Smooth muscle cell of the brain vasculature (primary cell): ENCODE measurements at places on chromosomes 6 and 20.

DNA sequence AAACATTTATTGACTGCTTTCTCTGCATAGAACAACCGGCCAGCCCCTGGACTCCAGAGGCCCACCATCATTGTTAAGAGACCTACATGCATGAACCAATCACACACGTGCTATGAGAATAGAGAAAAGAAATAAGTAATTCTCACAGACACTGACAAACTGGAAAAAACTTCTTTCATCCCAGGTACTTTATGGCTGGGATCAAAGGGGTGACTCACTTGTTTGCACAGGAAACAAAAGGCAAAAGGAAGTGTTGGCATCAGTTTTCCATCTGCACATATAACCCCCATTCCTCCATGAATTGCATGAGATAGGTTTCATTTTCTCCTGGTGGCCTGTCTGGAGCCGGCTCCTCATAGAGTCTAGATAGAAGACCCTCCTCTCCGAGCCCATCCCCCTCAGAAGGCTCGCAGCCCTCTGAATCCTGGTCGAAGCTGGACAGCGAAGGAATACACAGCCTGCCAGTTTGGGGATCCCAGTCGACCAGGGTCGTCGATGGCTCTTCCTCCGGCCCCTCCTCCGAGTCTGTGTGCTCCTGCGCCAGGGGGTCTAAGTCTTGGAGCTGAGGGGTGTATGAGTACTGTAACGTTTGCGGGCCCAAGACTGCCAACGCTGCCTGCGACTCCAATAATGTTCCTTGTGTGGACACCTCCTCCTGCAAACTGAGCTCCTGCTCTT is 43.3 kb downstream of the IL20RA start:
- no peak for DNase-seq

- DNase-seq: no peak
Measured at GRCh38 chr6:96610019-96610418, 47.1 kb downstream of the FHL5 start.

DNA sequence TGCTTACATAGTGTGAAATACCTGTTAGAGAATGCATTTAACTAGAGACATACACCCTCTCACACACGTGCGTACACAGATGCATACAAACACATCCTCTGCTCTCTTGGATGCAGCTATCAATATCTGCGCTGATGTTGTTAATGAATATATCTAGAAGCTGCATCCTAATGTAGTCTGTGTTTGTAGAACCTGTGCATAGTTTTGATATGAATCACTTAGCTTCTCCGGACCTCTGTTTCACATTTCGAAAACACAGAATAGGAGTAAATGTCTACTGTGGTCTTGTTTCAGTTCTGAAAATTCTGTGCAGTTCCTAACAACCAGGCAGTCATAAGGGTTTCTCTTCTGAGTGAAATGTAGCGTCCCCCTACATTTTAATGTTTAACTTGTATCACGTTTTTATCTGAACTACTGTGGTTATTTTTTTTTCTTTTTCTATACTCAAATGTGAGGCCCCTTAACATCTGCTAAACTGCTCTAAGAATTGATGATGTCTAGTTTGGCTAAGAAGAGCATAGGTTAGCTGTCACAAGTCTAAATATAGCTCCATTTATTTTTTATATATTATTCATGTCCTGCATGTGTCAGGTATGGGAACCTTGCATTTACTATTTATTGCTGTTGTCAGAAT is 254.5 kb downstream of the TMEM242 start:
- no peak for DNase-seq

GRCh38 chr6:169087443-169088041 is 166.1 kb downstream of the THBS2 start:
- no peak for DNase-seq

- DNase-seq: no peak
Measured at GRCh38 chr6:49464691-49465090, 1.5 kb downstream of the CENPQ start.
